ENCODE measurements at places on chromosomes 13 and 19.

- peaks cover 11% of the 10 kb centered on the region for H3K4me1 ChIP-seq
- no peak for DNase-seq
- peaks cover 53% of the 10 kb centered on the region for H3K36me3 ChIP-seq
- no peaks in the 10 kb centered on the region for H3K27me3 ChIP-seq
- H3K27ac ChIP-seq = no peak overlapping the region
Measured at GRCh38 chr19:534088-534487, 2.5 kb downstream of the CDC34 start.

DNA sequence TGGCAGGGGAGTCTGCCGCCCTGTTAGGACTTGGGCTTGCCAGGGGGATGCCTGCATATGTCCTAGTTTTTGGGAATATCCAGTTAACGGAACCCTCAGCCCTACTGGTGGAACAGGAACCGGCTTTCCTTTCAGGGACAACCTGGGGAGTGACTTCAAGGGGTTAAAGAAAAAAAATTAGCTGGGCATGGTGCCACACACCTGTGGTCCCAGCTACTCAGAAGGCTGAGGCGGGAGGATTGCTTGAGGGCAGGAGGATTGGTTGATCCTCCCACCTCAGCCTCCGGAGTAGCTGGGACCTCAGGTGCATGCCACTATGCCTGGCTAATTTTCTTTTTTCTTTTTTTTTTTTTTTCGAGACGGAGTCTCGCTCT, 22.5 kb downstream of the LDLR start:
- H3K4me3 ChIP-seq = no peak overlapping the region
- no peaks in the 10 kb centered on the region for H3K4me1 ChIP-seq
- DNase-seq = no peak
- peaks cover 67% of the 10 kb centered on the region for H3K36me3 ChIP-seq

DNA sequence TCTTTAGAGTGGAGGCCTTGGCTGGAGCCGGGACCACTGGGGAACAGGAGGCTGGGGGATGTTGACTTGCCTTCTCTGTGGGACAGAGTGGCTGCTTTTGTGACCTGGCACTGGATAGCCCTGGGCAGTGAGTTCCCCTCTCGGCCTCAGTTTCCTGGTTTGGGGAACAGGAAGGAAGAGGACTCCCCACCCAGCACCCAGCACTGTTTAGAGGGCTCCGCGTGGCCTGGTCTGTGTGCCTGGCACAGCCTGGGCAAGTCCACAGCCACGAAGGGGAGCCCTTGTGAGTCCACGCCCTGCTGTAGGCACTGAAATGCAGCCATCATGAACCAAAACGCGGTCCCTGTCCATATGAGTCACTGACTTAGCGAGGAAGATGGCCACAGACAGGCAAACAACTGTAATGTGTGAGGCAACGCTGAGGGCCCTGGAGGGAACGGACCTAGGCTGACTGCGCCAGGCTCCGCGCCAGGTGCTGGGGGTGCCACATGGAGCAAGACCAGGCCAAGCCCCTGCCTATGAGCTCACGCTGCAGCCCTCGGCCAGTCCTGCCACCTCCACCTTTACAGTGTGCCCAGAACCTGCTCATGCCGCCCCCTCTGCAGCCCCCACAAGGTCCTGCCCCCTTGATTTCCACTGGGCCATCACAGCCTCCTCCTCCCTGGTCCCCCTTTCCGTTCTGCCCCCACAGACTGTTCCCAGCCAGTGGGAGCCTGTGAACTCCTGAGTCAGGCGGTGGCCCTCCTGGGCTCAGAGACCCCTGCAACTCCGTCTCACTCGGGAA, 35.5 kb downstream of the PAK4 start:
- H3K36me3 ChIP-seq = peaks cover 3% of the 10 kb centered on the region
- H3K27me3 ChIP-seq = peaks cover 2% of the 10 kb centered on the region
- H3K27ac ChIP-seq = no peak overlapping the region
- peaks cover 21% of the 10 kb centered on the region for H3K4me1 ChIP-seq
- no peak overlapping the region for H3K4me3 ChIP-seq

GRCh38 chr19:39224910-39225309, 19.9 kb downstream of the IFNL3 start:
- H3K36me3 ChIP-seq = no peaks in the 10 kb centered on the region
- H3K4me3 ChIP-seq = no peak overlapping the region
- no peak for DNase-seq

DNA sequence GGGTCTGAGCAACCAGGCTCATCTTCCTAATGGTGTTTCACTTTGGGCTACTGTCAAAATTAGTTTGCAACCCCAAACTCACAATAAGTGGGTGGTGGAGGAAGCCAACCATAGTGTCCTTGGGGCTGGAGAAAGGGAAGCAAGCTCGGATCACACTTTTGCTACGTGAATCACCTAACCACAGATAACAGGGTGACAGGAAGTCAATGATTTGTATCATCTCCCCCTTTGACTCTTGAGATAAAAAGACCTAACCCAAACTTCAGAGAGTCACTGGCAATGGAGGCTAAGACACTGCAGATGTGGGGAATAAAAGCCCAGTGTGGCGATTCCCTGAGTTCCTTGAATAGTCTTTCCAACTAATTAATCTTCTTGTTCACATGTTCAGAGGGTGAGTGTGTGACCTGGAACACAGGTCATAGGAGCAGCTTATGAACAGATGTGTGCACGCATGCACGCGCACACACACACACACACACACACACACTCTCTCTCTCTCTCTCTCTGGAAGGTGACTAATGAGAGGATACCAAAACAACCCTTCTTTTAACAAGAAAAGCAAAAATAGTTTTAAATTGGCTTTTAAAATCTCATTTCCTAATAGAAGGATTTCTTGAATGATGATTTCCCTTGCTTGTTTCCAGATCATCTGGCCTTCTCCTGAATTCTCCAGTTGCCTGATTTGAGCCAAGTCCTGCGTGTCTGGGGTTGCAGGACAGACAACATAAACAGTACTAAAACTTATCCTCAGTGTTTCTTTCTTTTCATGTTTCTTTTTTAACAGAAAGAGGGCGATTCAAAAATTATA, 21.2 kb upstream of the DOCK9 start:
- H3K4me3 ChIP-seq = no peak overlapping the region
- no peaks in the 10 kb centered on the region for H3K27me3 ChIP-seq
- H3K27ac ChIP-seq = no peak overlapping the region

DNA sequence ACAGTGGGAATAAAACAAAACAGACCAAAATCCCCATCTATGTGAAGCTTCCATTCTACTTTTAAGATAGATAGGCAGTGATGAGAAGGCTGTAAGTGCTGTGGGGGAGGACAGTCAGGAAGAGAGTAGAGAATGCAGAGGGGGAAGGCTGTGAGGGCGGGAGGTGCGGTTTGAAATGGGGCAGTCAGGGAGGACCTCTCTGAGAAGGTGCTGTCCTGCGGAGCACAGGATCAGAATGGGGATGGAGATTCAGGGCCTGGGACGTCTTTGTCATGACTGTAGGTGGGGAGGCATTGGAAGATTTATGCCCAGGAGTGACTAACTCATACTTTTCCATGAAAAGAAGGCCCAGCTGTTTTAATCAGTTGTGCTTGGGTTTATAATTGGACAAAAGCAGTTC, 3.9 kb upstream of the GPR183 start:
- H3K27me3 ChIP-seq = no peaks in the 10 kb centered on the region
- H3K4me1 ChIP-seq = peaks cover 31% of the 10 kb centered on the region
- H3K36me3 ChIP-seq = peaks cover 2% of the 10 kb centered on the region
- no peak overlapping the region for H3K27ac ChIP-seq
- H3K4me3 ChIP-seq = no peak overlapping the region

- no peak overlapping the region for H3K27ac ChIP-seq
- H3K27me3 ChIP-seq = no peaks in the 10 kb centered on the region
- no peaks in the 10 kb centered on the region for H3K36me3 ChIP-seq
- H3K4me1 ChIP-seq = no peaks in the 10 kb centered on the region
Measured at GRCh38 chr13:43389983-43390382, 366.6 kb downstream of the DNAJC15 start.

All from neuronal stem cell (in vitro differentiated cells).